ENCODE measurements at places on chromosomes 11 and 22.

DNA sequence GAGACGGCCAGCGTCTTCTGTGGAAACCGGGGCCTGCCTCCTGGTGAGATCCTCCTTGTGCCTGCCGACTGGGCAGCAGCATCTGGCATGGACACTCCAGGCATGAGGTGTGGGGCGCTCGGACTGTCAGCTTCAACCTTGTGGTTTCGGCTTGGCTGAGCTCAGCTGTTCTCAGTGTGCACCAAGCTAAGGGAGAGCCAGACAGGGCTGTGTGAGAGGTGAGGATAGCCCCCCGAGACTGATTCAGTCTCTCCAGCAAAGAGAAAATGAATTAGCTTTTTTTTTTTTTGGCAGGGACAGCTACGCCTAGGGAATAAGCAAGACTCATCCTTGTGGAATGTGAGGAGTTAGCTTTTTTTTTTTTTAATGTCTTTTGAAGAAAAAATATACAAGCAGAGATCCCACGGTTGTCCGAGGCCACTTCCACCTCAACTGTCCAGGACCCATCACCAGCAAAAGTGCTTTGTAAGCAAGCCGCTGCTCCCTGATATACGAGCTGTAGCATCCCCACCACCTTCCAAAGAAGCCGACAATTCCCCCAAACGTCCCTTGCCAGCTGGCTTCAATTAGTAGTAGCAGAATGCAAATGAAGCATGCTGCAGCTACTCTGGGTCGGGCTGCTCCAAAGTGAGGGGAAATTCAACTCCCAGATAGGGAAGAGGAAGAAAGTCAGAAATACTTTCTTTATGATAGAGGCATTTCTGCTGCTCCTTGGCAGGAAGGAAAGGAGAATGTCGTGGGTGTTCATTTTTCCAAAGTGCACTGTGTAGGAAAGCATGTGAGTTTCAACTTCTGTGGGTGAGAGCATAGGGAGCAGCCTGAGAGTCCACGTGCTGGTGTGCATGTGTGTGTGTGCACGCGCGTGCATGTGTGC, 9.7 kb upstream of the THY1 start:
- DNase-seq = no peak

- no peak for DNase-seq
These were observed 983 bp downstream of the NARS2 start for GRCh38 chr11:78573681-78574080.

DNA sequence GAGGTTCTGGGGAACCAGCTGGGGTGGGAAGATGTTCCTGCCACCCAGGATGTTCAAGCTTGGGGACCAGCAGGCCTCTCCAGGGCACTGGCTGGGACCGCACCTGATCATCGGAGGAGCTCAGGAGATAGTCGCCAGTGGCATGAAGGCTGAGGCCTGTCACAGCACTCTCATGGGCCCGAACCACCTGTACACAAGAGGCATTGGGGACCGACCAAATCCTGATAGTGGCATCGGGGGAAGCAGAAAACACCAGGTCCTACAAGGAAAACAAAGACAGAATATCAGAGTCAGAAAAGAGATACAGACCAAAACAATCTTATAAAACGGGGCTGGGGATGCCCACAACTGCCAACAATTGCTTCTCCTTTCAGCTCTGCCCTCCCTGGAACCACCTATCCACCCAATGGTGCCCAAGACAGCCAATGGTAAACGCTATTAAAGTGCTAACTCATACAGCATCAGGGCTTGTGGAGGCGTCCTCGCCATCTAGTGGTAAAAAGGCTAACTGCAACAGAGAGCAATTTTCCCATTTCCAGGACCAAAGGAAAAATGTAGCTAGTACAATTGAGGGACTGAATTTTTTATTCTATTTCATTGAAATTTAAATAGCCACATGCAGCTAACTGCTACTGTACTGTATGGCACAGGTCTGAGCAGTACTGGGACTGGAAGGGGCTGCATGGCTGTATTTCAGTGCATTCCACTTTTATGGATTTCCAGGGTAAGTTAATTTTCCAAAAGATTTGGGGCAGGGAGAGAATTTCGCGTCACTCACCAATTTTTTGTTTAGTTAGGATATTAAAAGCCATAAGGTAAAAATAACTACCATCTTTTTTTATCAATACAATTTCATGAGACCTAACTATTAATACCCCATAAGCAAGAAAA, 7.1 kb downstream of the PRPF19 start:
- no peak for DNase-seq

DNA sequence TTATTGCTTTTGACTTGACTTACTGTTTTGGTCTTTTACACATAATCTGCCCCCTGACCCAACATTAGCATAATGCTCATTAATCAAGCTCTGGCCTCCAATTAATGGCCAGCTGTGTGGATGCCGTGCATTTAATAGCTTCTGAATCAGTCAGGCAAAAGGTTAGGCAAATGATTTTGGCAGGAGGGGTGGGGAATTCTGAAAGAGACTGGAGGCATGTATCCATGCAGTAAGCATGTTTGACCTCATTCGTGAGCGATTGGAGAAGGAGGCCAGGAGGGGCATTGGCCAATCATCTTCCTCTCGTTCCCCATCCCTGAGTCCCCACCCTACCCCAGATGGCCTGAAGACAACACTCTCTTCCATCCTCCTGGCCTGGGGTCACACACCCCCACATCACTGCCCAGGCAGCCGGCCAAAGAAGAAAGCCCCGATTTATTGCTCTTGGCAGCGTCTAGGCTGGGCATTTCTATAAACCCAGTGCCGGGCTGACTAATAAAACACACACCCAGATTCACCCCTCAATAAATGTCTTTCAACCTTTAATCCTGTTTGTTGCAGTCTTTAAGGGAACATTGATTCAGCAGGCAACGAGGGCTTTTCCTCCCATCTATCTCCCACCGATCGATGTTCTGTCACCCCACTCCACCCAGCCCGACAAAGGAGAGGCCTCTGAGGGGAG, 150.0 kb downstream of the OPCML start:
- DNase-seq = no peak

GRCh38 chr22:46788441-46789172, 26.2 kb downstream of the TBC1D22A start:
- no peak for DNase-seq

- DNase-seq = no peak
These were observed 22.8 kb upstream of the HMOX1 start for GRCh38 chr22:35357883-35358621.

- no peak for DNase-seq
These were observed 78.4 kb downstream of the HSD17B12 start for GRCh38 chr11:43758927-43759326.

DNA sequence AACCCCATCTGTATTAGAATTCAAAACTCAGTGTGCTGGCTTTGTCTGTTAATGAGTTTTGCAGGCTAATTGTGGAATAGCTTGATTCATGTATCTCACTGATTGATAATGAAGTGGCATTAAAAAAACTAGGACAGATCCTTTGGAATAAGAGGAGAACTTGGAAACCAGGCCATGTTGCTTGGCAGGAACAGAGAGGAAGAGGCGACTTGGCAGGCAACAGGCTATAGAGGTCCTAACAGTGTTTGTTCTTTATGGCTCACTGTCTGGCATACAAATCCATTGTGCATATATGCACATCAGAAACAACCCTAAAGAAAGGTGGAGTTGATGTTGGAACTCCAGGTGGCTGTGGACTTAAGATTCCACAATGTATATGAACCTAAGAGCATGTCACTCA, 17.4 kb upstream of the OR9I1 start:
- DNase-seq = no peak

- DNase-seq = no peak
These were observed 14.0 kb downstream of the IGLL1 start for GRCh38 chr22:23565915-23566704.

DNA sequence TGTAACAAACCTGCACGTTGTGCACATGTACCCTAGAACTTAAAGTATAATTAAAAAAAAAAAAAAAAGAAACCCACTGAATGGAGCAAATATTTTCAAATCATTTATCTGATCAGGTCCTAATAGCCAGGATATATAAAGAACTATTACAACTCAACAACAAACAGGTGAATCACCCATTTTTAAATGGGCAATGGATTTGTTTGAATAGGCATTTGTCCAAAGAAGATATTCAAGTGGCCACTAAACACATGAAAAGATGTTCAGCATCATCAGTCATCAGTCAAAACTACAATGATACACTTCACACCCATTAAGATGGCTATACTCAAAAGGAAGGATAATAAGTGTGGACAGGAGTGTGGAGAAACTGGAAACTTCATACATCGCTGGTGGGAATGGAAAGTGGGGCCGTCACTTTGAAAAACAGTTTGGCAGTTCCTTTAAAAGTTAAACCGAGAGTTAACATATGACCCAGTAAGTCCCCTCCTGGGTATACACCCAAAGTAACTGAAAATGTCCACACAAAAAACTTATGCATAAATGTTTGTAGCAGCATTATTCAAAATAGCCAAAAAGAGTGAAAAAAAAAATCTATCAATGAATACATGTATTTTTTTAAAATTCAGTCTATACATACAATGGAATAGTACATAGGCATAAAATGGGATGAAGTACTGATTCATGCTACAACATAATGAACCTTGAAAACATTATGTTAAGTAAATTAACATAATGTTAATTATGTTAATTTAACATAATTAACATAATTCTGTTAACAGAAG, 53.1 kb downstream of the ARRB1 start:
- no peak for DNase-seq

- DNase-seq = peak; percentile 44
These were observed 26.5 kb upstream of the UBASH3B start for GRCh38 chr11:122628810-122629555.

GRCh38 chr22:48489551-48490499, 1337.8 kb downstream of the BRD1 start:
- DNase-seq = no peak

DNA sequence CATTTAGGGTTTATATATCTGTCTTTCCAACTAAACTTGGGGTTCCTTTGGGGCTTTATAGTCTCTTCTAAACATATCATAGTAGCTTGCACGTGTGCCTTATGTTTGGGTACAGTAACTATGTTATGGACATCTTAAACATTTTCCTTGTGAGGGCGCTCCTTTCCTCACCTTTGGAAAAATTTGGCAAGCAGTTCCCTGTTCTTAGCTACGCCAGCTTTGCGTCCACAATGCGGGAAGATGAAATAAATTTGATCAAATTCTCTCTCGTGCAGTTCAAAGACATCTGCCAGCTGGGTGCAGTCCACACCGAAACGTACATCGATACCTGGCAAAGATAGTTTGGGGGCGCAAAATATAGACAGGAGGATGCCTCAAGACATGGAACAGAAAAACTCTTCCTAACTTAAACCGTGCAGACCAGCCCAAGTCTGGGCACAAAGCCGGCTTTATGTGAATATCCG, 548 bp downstream of the FDXACB1 start:
- DNase-seq = no peak

DNA sequence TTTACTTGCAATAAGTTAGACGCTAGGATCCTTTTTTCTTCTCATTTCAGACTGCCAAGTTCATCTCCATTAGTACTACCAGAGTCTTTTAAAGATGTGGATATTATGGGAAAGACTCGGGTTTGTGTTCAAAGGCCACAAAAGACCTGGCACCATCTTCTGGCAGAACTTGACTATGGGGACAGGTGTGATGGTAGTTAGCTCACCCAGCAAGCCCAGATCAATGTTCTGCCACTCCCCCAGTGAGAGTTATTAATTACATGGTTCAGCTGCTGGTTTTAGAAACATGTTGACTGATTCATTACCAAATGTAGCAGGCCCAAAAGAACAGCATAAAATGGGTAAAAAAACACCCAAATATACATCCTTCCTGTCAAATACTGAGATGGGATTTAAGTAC, 333.5 kb upstream of the PITPNB start:
- no peak for DNase-seq

GRCh38 chr11:123532131-123532530, 102.1 kb downstream of the GRAMD1B start:
- no peak for DNase-seq

DNA sequence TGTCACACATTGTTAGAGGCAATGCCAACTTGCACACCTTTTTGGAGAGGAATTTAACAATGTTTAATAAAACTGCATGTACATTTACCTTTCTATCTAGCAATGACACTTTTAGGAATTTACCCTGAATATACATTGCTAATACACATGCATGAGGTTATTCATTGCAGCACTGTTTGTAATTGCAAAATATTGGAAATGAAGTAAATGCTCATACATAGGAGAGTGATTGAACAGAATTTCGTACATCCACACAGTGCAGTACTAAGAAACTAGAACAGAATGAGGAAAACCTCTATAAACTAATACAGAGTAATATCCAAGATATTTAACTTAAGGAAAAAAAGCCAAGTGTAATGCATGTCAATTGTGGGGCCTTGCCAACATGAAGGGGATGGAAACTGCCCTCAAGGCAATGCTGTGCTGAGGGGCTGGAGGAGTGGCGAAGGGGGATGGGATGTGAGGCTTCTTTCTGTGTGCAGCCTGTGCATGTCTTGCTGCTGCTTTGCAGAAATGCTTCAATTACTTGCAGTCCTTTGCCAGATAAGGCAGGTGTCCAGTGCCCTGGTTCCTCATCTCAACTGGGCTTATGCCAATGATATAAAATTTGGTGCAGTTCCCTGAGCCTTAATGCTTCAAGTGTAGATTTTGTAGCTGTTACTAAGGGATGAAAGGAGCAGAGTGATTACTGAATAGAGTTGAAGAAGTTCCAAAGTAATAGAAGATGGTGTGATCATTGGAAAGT, 96.1 kb downstream of the GRIA4 start:
- DNase-seq = no peak

DNA sequence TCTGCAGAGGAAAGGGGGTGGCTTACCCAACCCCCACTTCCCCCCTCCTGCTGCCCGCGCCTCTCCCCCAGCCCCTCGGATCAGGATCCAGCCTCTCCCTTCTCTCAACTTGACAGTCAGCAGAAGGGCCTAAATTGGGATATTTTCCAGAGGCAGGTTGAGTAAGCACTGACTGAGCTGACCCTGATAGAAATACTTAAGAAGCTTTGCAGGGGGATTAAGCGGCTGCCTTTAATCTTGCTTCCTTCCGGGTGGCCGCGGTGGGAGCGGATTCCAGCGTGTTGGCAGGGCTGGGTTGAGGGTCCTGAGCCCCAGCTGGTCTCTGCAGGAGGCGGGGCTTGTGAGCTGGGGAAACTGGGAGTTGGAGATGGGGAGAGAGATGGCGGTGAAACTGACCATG, 445.2 kb downstream of the NTM start:
- no peak for DNase-seq

DNA sequence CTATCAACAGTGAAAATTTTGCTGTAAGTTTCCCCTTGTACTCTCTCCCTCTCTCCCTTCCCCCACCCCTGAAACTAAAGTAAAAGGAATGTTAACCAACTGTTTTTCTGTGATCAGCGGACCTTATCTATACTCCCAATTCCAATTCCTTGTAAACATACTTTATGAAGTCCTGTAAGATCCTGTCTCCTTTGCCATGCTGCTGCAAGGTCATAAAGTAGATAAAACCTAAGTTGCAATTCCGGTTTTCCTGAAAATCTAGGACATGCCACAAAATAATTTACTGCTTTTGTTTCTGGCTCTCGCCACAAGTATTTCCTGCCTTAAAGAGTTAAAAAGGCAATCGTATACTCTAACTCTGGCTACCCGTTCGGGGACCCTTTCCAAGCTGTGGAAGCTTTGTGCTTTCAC, 1469.0 kb downstream of the LRRC4C start:
- DNase-seq = no peak

- DNase-seq = no peak
These were observed 60.7 kb downstream of the GLYATL1 start for GRCh38 chr11:59000003-59000402.

- no peak for DNase-seq
These were observed 5.2 kb upstream of the PTGDR2 start for GRCh38 chr11:60860943-60861342.

- no peak for DNase-seq
These were observed 89.1 kb upstream of the TRIM48 start for GRCh38 chr11:55172734-55173415.

GRCh38 chr11:62608776-62609175, 3.8 kb downstream of the EML3 start:
- DNase-seq = no peak

GRCh38 chr11:123700772-123701171, 40.7 kb downstream of the ZNF202 start:
- DNase-seq = no peak

Data from stimulated activated CD8-positive, alpha-beta memory T cell treated with anti-CD3 and anti-CD28 coated beads, Interleukin-7, amount 100 ng/mL, for 24 hours (primary cell).